Stimulated activated CD8-positive, alpha-beta memory T cell treated with anti-CD3 and anti-CD28 coated beads, Interleukin-4, amount 100 ng/mL, for 1 hour (primary cell): ENCODE measurements at places on chromosomes 7 and 10.

DNA sequence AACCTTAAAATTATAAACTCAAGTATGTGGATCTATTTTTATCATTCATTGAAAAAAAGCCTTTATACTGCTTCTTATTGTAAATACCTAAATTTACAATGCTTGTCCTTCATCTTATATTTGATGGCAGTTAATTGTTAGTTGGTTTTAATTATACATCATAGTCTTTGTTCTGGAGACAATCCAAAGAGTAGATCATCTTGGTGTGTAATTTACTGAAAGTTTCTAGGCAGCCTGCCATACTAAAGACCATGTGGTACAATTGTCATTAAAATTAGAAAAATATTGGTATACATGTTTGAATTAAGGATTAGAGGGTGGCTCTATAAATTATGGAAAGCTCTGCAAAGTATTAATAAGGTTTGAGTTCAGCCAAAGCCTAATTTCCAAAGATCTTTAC is 231.4 kb downstream of the KCND2 start:
- DNase-seq = no peak

DNA sequence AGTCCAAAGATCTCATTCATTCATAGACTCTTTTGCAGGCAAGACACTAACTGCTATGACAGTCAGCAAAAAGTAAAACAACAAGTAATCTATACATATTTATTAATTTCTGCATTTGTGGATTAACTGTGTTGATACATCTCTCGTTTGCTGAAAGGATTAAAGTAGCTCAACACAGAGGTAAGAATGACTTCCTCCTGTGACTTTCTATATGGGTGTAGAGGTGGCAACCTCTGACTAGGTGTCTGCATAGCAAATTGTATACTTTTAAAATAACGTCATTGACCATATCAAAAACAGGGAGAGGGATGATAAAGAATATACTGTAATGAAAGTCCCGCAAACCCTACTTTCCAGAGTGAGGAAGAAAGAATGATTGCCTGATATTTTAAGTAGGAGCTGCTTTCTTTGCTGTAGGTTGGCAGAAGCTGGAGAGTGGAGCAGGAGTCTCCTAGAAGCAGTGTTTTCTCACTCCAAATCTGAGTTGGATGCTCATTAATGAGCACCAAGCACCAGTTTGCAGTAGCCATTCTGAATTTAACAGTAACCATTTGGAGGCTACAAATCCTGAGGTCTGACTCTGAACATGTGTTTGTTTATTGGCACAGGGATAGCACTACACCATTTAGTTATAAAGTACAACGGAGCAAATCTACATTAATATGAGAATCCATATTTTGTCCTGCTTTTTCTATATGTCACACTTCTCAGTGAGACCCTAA is 9.2 kb upstream of the LRRN3 start:
- no peak for DNase-seq

DNA sequence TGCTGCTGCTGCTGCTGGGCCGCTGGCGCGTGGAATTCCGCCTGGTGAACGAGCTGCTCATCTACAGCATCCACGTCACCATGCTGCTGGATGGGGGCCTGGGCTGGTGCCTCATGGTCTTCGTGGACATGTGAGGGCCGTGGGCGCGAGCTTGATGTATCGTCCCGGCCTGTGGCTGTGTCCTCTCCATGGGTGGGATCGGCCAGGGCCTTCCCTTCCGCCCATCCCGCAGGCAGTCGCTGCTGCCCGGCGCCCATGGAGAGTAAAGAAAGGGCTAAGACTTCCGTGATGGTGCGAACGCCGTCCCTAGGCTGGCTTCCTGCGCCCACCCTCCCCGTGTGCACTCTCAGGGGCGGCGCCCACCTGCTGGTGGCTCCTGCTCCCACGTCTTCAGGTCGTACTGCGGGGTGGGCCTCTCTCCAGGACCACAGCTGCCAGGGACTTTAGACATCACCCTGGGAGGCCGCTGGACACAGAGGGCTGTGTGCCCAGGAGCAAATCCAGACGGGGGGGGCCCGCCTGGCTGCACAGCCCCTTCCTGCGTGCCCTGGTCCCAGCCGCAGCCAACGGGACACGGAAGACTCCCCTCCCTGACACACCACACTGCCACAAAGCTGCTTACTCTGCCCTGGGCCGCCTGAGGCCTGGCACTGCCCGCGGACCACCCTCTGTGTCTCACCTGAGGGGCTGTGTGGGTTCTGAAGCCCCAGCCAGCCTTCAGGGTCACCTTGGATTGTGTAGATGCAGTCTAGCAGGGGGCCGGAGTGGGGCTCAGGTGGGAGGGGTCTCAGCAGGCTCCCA is 167.5 kb downstream of the SEPTIN7 start:
- DNase-seq = no peak

DNA sequence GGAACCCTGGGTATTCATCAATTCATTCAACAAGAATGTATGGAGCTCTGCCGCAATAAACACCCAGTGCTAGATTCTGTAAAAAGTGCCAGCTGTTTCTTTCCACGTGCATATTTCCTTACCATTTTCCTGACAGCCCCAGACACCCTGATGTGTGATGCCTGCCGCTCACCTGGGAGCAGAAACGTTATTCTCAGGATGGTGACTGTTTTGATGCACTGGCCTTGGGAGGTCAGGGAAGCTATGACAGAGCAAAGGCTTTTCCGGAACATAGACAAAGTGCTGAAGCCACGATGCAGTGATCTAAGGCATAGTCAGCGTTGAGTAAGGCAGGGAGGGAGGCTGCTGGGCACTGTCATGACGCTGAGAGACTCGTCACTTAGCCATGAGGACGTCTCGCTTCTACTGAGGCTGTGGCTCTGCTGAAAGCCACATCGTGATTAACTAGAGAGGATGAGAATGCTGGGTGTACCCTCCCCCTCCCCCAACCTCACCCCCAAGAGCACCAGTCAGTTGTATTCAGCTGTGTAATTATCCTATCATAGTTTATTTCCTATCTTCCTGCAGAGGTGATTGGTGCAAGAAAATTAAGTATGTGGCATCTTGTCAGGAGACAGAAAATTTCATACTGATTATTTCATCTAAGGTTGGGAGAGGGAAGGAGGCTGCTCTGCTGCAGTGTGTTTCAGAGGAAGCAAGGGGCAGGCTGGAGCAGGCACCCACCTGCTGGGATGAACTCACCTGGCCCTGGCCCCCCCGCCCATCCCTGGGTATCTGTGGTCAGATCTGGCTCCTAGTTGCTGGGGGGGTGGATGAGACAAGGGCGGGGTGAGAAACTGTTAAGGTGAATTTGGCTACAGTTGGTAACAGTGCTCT is 48.8 kb upstream of the SMNDC1 start:
- no peak for DNase-seq

- DNase-seq = no peak
Measured at GRCh38 chr7:9854605-9855004, 1119.1 kb upstream of the PHF14 start.

- DNase-seq = no peak
Measured at GRCh38 chr10:52558090-52558489, 214.5 kb downstream of the MBL2 start.

DNA sequence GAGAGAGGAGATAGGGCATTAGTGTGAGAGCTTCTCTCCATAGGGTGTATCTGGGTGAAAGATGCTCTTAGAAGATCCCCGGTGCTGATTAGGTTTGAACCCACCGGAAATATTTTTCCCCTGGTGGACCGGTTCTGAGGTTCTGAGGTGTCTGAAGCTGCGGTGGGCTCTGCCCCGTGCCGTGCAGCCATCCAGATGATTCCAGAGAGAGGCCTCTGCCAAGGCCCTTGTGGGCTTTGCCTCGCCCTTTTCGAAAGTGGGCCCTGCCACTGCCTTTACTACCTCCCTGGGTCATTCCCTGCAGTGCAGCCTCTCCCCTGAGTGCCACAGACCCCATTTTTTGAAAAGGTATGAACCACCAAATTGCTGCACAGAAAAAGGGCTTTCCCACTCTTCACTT is 2.8 kb downstream of the GIMAP8 start:
- no peak for DNase-seq

DNA sequence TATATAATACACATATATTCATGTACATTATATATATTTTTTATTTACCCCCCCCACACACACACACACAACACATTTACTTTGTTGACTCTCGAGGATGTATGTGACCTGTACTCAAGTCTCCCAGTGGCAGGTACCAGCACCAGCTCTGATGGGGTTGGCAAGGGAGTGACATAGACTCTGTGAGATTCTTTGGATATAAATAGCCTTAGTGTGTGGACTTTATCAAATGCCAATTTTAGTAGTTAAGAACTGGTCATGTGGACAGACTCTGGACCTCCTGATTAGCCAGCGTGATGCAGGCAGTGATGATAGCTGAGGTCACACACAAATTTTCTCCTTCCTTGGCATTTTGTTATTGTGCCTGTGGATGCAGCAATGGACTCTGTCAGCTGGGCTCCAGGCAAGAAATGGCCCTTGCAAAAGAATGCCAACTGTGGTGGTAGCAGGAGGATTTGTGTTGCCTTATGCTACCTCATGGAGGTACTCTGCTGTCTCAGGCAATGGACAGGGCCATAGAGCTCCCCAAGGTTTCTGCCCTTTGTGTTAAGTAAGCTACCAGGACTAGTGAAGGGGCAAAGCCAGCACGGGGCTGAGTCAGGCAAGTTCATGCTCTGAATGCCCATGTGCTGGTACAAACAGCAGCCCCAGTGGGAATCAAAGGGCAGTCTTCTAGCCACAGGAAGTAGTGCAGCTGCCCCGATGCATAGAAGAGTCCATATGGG is 224.6 kb upstream of the ZWINT start:
- DNase-seq = no peak

DNA sequence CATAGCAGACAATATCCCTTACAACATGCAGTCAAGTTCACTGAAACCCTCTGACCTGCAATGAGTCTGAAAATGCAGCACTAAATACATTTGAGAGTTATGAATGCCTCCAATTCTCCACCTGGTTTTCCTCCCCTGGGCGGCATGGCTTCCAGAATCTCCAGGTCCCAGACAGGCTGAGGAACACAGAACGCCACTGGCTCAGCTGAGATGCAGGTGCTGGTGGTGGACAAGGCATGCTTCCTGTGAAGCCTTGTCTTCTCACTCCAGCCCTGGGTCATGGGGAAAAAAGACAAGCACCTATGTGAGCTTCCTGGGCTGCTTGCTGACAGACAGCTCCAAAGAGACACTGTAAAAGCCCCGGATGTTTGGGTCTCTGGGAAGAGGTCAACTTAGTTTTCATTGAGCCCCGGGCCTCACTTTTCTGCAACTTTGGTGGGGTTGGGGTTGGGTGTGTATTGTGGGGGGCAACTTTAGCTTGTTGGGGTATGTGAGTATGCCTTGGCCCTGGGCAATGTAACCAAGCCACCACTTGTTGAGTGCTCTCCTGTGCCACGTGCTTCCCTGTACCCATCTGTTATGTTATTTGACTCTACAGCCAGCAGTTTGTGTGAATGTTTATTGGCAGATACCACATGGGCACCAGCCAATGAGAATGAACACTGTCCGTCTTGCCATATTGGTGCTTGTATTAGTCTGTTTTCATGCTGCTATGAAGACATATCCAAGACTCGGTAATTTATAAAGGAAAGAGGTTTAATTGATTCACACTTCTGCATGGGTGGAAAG is 127.8 kb downstream of the EMX2 start:
- DNase-seq = no peak

- DNase-seq = no peak
Measured at GRCh38 chr10:77576444-77577032, 61.1 kb downstream of the KCNMA1 start.

- DNase-seq = no peak
Measured at GRCh38 chr10:107144490-107144889, 20.0 kb downstream of the SORCS1 start.

- DNase-seq = no peak
Measured at GRCh38 chr7:13879994-13880686, 109.3 kb downstream of the ETV1 start.

DNA sequence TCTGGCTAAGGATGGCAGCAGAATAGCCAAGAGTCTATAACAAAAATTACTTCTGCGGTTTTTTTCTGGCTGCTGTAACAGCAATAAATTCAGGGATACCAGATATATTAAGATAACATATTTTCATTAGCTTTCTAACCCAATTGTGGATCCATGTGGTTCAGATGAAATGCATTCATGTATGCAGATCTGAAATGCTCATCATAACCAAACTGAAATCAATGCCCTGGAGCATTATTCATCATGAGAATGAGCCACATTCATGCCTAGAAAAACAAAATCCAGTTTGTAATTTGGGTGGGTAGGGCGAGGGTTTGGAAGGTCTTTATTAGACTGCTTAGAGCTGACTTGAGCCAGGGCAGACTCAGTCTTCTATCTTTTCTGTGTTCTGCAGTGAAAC is 69.8 kb upstream of the SEMA3A start:
- DNase-seq = no peak

DNA sequence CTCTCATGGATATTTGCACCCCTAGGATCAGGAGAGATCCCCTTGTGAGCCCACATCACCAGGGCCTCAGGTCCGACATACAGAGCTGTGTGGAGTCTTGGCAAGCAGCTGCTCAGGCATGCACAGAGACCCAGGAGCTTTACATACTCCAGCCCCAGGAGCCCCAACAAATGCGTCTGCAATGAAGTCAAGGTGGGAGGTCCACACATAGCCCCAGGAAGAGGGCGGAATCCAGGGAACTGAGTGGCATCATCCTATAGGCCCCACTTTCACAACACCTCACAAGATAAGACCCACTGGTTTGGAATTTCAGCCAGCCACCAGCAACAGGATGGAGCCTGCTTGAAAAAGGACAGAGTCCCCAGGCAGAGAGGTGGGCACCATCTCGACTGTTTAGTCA is 106.7 kb downstream of the LSMEM1 start:
- DNase-seq = no peak

GRCh38 chr7:40401406-40401805 is 266.6 kb downstream of the SUGCT start:
- DNase-seq = no peak

DNA sequence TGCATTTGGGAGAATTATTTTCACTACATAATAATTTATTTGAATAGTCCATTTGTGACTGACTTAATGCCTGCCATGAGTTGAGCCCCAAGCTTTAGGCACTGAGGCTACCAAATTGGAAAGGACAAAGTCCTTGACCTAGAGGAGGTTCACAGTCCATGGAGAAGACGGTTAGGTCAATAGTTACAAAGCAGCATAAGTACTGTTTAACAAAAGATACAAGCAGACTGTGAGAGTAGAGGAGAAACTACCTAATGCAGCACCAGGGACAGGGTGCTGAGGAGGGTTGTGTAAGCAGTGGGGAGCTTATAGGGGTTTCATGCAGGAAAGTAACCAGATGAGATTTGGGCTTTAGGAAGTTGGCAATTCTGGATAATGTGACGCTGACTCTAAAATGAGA is 139.2 kb downstream of the LCOR start:
- no peak for DNase-seq

DNA sequence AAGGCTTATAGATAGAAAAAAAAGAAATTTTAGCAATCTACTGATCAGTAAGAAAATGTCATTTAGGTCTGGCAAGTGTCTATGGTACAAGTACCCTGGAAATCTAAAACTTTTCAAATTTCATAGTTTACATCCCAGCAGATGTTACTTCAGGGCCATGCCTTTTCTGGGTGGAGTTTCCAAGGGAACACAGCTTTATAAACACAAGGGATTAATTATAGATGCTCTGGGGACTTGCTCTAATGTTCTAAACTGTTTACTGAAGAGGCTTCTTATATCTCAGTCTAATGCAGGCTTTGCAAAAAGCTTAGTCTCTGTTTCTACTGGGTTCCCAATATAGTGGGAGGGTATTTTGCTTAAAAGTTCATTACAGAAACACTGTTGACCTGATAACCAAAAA is 3.1 kb downstream of the CD36 start:
- DNase-seq = no peak

- DNase-seq = no peak
Measured at GRCh38 chr7:76071316-76072242, 23.7 kb downstream of the MDH2 start.

- no peak for DNase-seq
Measured at GRCh38 chr7:5088906-5089305, 43.2 kb downstream of the RBAK start.

- no peak for DNase-seq
Measured at GRCh38 chr7:135428879-135429278, 81.0 kb downstream of the CNOT4 start.
